ENCODE measurements at places on chromosomes 6 and 20.

- no peaks in the 10 kb centered on the region for H3K4me1 ChIP-seq
- H3K27me3 ChIP-seq = peaks cover 20% of the 10 kb centered on the region
- H3K4me3 ChIP-seq = no peak overlapping the region
- H3K36me3 ChIP-seq = no peaks in the 10 kb centered on the region
Measured at GRCh38 chr6:36327226-36327918, 9.3 kb downstream of the BNIP5 start.

- H3K4me1 ChIP-seq = peaks cover 24% of the 10 kb centered on the region
- no peak overlapping the region for H3K4me3 ChIP-seq
- H3K27me3 ChIP-seq = no peaks in the 10 kb centered on the region
- H3K27ac ChIP-seq = no peak overlapping the region
- DNase-seq = no peak
- no peaks in the 10 kb centered on the region for H3K36me3 ChIP-seq
Measured at GRCh38 chr6:110823146-110823545, 7.9 kb upstream of the CDK19 start.

DNA sequence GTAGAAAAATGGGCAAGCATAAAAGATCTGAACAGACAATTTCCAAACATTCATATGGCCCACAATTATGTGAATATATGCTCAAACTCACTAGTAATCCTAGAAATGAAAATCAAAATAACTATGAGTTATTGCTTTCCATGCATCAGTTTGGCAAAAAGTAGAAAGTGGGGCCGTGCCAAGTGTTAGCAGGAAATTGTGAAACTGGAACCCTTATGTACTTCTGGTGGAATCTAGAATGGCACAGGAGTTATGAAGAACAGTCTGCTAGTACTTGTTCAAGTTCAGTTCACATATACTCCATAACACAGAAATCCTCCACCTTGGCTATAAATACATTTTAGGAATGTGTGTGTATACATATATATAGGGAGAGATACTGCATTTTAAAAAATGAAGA lies 89.8 kb downstream of the EYA2 start:
- H3K27me3 ChIP-seq = no peaks in the 10 kb centered on the region
- peaks cover 7% of the 10 kb centered on the region for H3K4me1 ChIP-seq
- no peaks in the 10 kb centered on the region for H3K36me3 ChIP-seq
- no peak overlapping the region for H3K4me3 ChIP-seq

- no peaks in the 10 kb centered on the region for H3K4me1 ChIP-seq
- H3K36me3 ChIP-seq = no peaks in the 10 kb centered on the region
- DNase-seq = no peak
- no peaks in the 10 kb centered on the region for H3K27me3 ChIP-seq
- no peak overlapping the region for H3K4me3 ChIP-seq
Measured at GRCh38 chr6:80343511-80343910, 237.0 kb downstream of the BCKDHB start.

GRCh38 chr20:24436160-24436559 lies 33.3 kb upstream of the SYNDIG1 start:
- no peaks in the 10 kb centered on the region for H3K36me3 ChIP-seq
- no peak overlapping the region for H3K27ac ChIP-seq

DNA sequence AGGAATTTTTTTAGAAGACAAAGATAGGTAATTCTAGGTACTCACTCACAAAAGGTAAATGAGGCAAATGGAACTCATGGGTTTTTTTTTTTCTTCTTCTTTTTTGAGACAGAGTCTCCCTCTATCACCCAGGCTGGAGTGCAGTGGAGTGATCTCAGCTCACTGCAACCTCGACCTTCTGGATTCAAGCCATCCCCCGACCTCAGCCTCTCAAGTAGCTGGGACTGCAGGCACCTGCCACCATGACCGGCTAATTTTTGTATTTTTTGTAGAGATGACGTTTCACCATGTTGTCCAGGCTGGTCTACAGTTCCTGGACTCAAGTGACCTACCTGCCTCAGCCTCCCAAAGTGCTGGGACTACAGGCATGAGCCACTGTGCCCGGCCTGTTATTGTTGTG lies 126.1 kb downstream of the LRRC1 start:
- H3K4me1 ChIP-seq = peaks cover 22% of the 10 kb centered on the region
- no peaks in the 10 kb centered on the region for H3K27me3 ChIP-seq
- no peak overlapping the region for H3K4me3 ChIP-seq
- H3K27ac ChIP-seq = no peak overlapping the region
- no peak for DNase-seq
- peaks cover 12% of the 10 kb centered on the region for H3K36me3 ChIP-seq

DNA sequence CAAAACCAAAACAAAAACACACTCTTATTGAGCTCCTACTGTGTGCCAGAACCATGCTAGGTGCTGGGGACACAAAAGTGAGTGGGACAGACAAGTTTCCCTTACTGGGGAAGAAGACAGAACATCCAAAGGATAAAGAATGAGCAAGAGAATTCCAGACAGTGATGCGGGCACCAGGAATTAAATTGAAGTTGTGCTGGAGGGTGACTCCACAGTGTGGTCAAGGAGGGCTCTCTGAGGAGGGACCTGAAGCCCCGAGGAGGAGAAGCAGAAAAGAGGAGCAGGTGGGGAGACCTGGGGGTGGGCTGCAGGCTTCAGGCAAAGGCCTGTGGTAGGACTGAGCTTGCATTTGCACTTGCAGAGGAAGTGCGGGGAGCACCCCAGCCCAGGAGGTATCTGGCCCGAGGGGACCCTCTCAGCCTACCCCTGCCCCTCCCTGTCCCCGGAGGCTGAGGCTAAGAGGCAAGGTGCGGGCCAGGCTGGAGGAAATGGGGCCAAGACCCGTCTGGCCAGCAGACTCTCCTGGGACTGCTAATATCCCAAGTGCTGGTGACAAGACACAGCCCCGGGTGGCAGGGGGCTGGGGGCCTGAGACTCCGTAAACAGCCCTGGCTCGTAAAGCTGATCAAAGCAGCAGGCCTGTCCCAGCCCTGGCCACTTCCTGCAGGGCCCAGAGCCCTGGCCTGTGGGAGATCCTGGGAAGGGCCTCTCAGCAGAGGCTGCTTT lies 57.1 kb downstream of the SNAI1 start:
- H3K36me3 ChIP-seq = no peaks in the 10 kb centered on the region
- H3K27me3 ChIP-seq = no peaks in the 10 kb centered on the region
- H3K4me3 ChIP-seq = no peak overlapping the region
- no peak for DNase-seq

- H3K4me3 ChIP-seq = no peak overlapping the region
- no peak overlapping the region for H3K27ac ChIP-seq
- H3K36me3 ChIP-seq = no peaks in the 10 kb centered on the region
- no peaks in the 10 kb centered on the region for H3K27me3 ChIP-seq
Measured at GRCh38 chr6:154403788-154404187, 47.2 kb upstream of the IPCEF1 start.

DNA sequence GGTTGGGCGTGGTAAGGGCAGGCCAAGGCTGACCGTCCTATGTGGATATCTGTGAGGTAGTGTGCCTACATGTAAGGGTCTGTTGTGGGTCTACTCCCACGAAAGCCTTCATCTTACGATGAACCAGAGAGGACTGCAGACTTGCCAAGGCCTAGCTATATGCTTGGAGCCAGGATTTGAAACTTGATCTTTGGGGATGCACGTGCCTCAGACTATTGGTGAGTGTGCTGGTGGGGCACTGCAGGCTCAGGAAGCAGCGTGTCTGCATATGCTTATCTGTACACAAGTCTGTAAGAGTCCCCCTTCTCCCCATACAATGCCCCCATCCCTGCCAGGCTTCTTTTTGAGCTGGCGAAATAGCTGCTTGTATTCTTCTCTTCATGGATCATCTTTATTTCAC lies 17.9 kb downstream of the PLCG1 start:
- DNase-seq = no peak
- no peaks in the 10 kb centered on the region for H3K27me3 ChIP-seq
- peaks cover 5% of the 10 kb centered on the region for H3K36me3 ChIP-seq
- no peak overlapping the region for H3K4me3 ChIP-seq
- H3K27ac ChIP-seq = no peak overlapping the region

- no peak overlapping the region for H3K27ac ChIP-seq
- no peak overlapping the region for H3K4me3 ChIP-seq
- H3K4me1 ChIP-seq = no peaks in the 10 kb centered on the region
- no peaks in the 10 kb centered on the region for H3K36me3 ChIP-seq
Measured at GRCh38 chr20:51826372-51826771, 24.1 kb upstream of the SALL4 start.
